Stimulated activated CD8-positive, alpha-beta memory T cell treated with anti-CD3 and anti-CD28 coated beads, Interleukin-4, amount 100 ng/mL, for 1 hour (primary cell): ENCODE measurements at places on chromosomes 5 and 9.

- DNase-seq, result no peak
Measured at GRCh38 chr5:179318221-179318955, 26.9 kb downstream of the ADAMTS2 start.

- no peak for DNase-seq
Measured at GRCh38 chr5:132708645-132709044, 28.7 kb downstream of the KIF3A start.

GRCh38 chr9:18429070-18429469, 44.9 kb upstream of the ADAMTSL1 start:
- no peak for DNase-seq

DNA sequence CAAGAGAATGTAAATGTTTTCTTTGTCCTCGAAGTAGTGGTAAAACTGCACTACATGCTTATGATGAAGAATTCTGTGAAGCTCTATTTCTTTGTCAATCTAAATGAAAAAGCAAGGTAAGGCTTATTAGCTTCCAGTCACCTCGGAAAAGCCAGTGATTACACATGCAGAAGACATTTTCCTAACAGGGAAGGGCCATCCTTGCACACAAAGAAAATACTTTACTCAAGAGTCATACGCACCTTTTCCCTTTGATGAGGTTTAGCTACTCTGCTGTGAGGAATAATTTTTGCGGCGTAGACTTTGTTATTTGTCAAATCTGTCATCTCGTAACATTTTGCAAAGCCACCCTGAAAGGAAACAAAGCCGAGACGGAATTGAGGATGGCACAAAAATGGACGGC, 1.1 kb downstream of the PLK2 start:
- no peak for DNase-seq

DNA sequence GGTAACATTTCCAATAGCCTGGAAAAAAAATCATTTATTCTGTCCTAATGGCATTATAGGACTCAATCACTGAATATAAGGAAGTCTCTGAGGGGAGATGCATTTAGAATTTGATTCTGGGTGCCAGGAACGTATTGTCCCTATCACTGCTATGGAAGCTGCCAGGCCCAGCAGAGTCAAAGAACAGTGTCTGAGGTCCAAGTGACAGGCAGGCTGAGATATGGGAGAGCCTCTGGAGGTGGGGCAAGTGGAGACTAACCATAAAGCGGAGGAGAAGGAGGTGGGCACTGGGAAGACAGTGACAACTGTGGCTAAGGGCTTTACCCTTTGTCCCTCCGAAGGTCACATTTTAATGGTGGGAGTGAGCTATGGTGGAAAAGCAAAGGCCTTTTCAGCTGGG, 505.5 kb downstream of the CTNND2 start:
- no peak for DNase-seq

DNA sequence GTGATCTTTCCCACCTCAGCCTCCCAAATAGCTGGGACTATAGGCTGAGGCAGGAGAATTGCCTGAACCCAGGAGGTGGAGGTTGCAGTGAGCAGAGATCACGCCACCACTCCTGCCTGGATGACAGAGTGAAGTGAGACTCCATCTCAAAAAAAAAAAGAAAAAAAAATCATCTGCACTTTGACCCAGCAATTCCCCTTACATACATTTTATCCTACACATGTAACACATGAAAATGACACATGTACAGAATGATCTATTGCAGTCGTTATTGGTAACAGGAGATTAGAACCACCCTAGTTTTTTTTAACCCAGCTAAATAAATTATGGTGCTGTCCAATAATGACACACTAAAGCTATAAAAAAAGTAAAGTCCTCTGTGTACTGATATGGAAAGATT, 14.2 kb downstream of the RUFY1 start:
- no peak for DNase-seq

DNA sequence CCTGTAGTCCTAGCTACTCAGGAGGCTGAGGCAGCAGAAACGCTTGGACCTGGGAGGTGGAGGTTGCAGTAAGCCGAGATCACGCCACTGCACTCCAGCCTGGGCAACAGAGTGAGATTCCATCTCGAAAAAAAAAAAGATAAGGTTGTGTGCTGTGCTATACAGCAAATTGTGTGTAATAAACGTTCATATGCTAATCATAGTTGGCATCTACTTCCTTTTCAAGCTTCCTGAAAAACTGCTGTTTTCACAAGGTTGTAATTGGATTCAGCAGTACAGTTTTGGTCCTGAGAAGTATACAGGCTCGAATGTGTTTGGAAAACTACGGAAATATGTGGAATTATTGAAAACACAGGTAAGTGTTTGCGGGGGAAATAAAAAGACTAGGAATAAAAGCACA, 25.5 kb downstream of the OTULINL start:
- no peak for DNase-seq

GRCh38 chr9:79976257-79977073, 404.7 kb downstream of the TLE4 start:
- no peak for DNase-seq

- DNase-seq, result no peak
Measured at GRCh38 chr5:98543490-98543889, 230.0 kb upstream of the RGMB start.

GRCh38 chr5:85938201-85938600, 679.5 kb upstream of the COX7C start:
- DNase-seq, result no peak

DNA sequence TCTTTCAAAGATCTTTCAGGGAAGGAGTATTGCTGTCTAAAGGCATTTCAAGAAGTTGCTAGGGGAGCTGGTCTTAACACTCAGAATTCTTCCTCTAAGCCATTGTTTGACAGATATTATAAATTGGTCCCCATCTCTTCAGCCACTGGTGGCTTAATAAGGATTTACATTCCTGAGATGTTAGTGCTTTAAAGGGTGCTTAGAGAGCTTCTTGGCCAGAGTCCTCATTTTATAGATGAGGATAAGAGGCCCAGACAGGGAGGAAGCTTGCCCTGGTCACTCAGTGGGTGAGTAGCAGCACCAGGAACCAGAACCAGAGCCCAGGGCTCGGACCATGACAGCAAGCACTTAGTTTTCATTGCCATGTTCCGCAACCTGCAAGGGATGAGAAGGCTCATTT, 53.2 kb downstream of the GALNT10 start:
- no peak for DNase-seq
